ENCODE measurements at places on chromosomes 16 and 17.

- no peak for DNase-seq
Measured at GRCh38 chr17:37476431-37477120, 13.1 kb upstream of the DUSP14 start.

DNA sequence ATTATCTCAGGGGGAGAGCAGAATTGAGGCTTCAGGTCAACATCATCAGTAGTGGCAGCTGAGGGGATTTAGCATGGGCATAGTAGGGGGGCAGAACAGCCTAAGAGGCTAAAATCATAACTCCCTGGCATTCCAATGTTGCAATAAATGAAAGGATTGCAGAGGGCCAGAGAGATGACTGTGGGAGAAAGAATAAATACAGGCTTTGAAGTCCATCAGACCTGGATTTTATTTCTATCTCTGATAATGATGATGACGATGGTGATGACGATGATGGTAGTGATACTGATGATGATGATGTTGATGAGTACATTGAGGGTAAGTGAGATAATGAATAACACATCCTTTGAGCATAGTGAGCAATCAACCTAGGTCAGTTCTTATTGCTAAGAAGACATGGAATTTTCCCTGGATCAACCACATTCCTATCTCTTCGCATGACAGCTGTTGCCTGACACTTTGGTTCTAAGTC lies 107.4 kb upstream of the CDH11 start:
- DNase-seq, result no peak

GRCh38 chr17:11330006-11330405 lies 89.0 kb downstream of the SHISA6 start:
- DNase-seq, result no peak

GRCh38 chr16:77295896-77296295 lies 96.7 kb downstream of the SYCE1L start:
- DNase-seq, result no peak

DNA sequence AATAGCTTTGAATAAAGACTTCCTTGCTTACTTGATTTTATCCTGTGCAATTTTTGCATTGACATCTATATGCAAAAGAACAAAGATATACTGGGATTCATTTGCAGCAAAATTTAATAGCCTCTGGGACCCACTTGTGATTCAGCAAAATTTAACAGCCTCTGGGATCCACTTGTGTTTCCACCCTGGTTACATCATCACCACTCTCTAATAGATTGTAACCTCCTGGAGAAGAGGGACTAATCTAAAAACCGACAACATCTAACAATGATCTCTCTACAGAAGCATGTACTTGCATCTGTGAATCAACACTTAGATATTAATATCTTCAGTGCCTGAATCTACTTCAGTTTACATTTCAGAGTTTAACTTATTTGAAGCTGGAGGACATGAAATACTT lies 202.0 kb upstream of the CPHXL start:
- DNase-seq, result no peak

GRCh38 chr17:82889496-82890338 lies 49.9 kb upstream of the ZNF750 start:
- no peak for DNase-seq

GRCh38 chr17:46814446-46814845 lies 4.0 kb downstream of the WNT3 start:
- no peak for DNase-seq

DNA sequence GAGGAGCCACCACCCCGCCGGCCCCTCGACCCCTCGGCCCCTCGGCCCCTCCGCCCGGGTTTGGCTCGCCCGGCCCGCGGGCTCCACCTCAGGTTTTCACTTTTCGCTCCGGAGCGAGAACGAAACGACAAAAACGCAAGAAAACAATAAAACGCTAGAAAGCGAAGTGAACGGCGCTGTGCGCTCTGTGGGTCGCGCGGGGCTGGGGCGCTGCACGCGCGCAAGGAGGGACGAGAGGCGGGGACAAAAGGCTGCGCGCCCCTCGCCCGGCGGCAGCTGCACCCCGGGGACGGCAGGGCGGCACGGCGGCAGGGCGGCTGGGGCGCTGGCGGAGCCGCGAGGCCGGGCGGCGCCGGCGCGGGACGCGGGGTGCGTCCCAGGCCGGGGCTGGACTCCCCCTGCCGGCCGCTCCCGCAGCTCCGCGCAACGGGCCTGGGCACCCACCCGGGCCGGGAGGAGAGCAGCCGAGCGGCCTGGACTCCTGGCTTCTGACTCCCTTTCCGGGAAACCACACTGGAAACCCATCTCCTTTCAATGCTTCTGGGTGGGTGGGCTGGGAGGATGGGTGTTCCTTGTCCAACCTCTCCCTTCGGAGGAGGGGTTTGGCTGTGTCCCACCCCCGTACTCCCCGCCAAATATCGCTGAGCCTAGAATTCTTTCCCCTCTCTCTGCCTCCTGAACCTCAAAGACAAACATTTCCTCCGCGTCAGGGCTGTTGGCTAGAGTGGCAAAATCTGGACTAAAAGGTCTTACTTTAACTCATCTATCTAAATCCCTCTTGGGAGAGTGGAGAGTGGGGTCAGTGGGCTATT lies 9.9 kb downstream of the TBX2 start:
- no peak for DNase-seq

DNA sequence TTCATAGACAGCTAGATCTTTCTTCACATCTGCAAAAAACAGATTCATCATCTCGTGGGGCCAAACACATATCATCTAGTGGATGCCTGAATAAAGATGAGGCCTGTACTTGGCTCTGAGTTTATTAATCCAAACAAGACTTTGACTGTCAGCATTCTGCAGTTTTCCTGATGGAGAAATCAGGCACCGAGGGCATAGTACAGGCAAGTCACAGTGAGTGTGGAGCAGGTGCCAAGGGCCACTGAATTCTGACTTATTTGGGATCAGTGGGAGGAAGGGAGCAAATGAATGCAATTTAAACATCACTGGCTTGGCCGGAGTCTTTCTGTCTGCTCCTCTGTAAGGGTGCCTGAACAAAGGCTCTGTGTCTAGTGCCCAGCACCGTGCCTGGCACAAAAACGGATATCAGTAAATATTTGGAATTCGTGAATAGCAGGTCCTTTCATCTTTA lies 975 bp downstream of the CFAP20 start:
- DNase-seq, result no peak

GRCh38 chr16:86074651-86075487 lies 175.9 kb downstream of the IRF8 start:
- DNase-seq, result no peak

DNA sequence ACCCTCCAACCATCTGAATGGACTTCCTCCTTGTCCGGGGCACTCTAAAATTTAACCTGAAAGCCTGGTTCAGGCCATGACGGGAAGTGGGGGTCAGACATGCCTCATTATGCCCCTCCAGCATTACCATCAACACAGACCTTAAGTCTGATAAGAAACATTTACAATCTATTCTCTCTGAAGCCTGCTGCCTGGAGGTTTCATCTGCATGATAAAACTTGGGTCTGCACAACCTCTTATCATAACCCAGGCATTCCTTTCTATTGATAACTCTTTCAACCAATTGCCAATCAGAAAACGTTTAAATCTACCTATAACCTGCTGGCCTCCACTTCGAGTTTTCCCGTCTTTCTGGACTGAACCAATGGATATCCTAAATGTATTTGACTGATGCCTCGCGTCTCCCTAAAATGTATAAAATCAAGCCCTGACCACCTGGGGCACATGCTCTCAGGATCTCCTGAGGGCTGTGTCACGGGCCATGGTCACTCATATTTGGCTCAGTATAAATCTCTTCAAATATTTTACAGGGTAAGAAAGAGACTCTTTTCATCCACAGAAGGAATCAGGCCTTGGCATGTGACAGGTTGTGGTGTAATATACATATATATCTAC lies 45.6 kb downstream of the LYRM1 start:
- DNase-seq, result no peak

DNA sequence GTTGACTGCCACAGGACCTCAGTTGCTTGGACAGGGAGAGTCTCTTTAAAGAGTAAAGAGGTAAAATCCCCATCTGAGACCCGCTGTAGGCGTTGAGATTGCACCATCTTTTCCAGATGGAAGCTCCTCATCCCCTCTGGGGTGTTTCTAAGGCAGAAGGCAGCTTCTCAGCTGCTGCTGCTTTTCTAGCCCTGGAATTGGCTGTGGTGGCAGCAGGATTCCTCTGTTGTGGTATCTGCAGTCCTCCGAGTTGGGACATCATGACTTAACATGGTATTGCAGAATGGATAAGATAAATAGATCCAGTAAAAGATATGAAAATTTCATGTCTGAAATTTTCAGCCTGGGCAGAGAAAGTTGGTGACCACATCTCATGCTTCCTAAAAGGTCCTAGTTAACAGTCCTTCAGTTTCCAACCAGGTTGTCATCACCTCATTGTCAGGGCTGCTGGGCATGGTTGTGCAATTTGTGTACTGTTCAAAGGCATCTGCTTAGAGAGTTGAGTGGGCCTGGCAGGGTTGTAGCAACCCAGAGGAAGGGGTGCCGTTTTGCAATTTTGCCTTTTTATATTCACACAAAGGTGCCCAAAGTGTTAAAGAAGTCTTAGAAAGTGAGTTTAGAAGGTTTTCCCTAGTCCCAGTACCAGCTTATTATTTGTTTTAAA lies 150.4 kb downstream of the SPECC1 start:
- no peak for DNase-seq

DNA sequence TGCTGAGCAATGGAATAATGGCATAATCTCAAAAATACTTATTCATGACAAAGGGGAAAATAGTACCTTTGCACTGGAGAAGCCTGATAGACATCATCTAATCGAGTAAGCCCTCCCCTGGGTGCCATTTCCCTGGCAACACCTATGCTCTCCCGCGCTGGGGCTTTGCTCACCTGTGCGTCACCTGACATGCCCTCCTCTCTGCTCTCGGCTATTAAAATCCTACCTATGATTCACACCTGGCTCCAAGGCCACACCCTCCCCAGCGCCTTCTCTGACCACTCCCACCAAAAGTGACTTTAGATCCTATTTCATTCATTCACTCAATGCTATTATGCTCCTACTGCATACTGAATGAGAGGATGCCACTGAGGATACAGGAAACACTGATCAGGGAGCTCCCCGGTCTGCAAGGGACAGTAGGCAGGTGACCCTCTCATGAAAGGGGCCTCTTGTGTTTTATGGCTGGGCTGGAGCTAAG lies 83.9 kb downstream of the NT5M start:
- DNase-seq, result no peak

- no peak for DNase-seq
Measured at GRCh38 chr16:55597928-55598327, 31.4 kb downstream of the CAPNS2 start.

DNA sequence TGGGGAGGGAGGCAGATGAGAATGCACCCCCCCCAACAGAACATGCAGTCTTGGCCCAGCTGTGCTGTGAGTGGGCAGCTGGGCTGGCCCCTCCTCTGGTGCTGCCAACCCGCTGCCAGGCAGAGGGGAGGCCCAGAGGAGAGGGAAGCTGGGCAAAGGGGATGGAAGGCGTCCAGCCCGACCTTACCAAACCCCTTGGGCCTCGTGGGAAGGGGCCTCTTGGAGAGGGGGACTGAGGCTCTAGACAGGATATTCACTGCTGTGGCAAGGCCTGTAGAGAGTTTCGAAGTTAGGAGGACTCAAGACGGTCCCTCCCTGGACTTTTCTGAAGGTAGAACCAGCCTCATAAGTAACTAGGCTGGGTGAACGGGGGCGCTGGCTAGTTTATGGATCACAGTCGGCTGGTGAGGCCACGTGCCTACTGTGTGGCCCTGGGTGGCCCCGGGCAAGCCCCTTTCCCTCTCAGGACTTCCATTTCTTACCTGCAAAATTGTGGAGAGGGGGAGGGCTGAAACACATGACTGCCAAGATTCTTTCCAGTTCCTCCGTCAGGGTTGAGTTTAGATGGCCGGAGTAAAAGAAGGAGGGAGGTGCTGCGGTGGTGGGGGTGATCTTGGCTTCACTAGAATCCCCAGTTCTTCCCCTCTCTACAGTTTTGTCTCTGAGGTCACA lies 857 bp upstream of the STAT5A start:
- no peak for DNase-seq

DNA sequence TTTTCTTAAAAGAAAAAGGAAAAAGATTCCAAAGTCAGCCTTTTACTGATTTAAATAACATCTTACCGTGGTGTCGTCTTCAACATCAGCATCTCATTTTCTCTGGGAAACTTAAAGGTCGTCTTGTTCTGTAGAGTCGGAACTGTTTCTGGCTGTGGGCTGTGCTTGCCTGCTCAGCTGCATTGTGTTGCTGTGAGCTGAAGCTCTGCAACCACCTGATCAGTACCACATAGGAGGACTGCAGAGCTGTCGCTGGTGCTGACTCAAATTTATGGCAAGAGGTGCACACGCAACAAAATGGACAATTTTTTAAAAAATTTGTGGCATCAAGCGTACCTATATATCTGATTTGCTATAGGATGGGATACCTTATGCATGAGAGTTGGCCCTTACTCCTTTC lies at the start of gene OMG:
Gene OMG (minus strand): TSS at position 150 of the 400 bp plus-strand sequence. CDS start 908 bp downstream, outside the sequence.
- DNase-seq, result no peak

- DNase-seq, result no peak
Measured at GRCh38 chr17:63910096-63910495, 962 bp downstream of the CSHL1 start.

DNA sequence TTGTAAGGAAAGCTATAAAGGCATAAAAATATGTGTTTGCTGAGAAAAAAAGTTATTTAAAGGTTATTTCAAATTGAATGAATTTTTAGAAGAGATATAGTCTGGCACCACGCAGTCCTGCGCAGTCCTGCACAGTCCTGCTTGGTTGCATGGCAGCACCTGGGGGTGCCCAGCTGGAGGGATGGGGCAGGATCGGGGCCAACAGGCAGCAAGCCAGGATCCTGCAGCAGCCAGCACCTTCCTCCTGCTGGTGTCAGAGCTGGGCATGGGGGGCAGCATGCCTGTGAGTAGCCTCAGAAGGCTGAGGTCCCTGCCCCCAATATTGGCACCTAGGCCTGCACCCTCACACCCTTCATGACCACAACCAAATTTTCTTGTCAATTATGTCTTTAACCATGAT lies 46.0 kb downstream of the GLG1 start:
- no peak for DNase-seq

GRCh38 chr17:15659236-15659635 lies 24.9 kb downstream of the TRIM16 start:
- no peak for DNase-seq

DNA sequence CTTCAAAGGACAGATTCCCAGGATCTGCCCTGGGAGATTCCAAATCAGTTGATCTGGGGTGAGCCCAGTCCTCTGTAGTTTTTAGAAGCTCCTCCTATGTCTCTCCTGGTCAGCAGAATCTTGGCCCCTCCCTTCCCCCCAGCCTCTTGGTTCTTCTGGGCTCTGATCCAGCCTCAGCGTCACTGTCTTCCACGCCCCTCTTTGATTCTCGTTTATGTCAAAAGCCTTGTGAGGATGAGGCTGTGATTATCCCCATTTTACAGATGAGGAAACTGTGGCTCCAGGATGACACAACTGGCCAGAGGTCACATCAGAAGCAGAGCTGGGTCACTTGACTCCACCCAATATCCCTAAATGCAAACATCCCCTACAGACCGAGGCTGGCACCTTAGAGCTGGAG lies 840 bp upstream of the CDH5 start:
- no peak for DNase-seq

GRCh38 chr17:337866-338265 lies 14.7 kb downstream of the RPH3AL start:
- no peak for DNase-seq
